Naive thymus-derived CD4-positive, alpha-beta T cell (primary cell): ENCODE measurements at places on chromosomes 11 and 22. TPM values are rescaled to one million over a fixed set of nuclear protein-coding genes. Genes with fewer than 3 reads are reported as not detected.

GRCh38 chr11:13023423-13023822, 14.3 kb downstream of the RASSF10 start:
- H3K36me3 ChIP-seq = no peaks in the 10 kb centered on the region
- H3K27me3 ChIP-seq = no peaks in the 10 kb centered on the region
- no peak overlapping the region for H3K27ac ChIP-seq
- H3K4me3 ChIP-seq = no peak overlapping the region
- DNase-seq = no peak
- H3K4me1 ChIP-seq = no peaks in the 10 kb centered on the region

GRCh38 chr11:119652907-119653659, 75.9 kb downstream of the NECTIN1 start:
- no peaks in the 10 kb centered on the region for H3K36me3 ChIP-seq
- no peaks in the 10 kb centered on the region for H3K4me1 ChIP-seq
- no peaks in the 10 kb centered on the region for H3K27me3 ChIP-seq
- H3K4me3 ChIP-seq = no peak overlapping the region
- no peak overlapping the region for H3K27ac ChIP-seq

The SORL1 gene
- total RNA-seq = 519 TPM

GRCh38 chr22:39292561-39293074, 26.8 kb downstream of the RPL3 start:
- H3K27ac ChIP-seq = no peak overlapping the region
- no peak for DNase-seq
- H3K4me1 ChIP-seq = no peaks in the 10 kb centered on the region

DNA sequence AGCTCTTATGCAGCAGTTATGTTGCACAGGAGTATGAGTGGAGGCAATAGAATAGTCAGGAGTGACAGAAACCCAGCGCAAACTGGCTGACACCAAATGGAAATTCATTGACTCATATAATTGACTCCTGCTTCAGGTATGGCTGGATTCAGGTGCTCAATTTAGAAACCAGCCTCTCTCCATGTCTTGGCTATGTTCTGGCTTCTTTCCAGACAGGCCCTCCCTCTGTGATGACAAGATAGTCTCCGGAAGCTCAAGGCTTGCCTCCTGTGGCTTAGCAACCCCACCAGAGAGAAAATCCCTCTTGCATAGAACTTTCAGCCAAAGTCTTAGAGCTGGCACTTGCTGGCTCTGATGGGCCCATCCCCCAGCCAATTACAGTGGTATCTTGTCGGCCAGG, 28.1 kb upstream of the MN1 start:
- H3K4me3 ChIP-seq = no peak overlapping the region
- no peaks in the 10 kb centered on the region for H3K27me3 ChIP-seq
- H3K27ac ChIP-seq = no peak overlapping the region
- no peaks in the 10 kb centered on the region for H3K36me3 ChIP-seq

The SDHAF2 gene
- 36.1 TPM for total RNA-seq

DNA sequence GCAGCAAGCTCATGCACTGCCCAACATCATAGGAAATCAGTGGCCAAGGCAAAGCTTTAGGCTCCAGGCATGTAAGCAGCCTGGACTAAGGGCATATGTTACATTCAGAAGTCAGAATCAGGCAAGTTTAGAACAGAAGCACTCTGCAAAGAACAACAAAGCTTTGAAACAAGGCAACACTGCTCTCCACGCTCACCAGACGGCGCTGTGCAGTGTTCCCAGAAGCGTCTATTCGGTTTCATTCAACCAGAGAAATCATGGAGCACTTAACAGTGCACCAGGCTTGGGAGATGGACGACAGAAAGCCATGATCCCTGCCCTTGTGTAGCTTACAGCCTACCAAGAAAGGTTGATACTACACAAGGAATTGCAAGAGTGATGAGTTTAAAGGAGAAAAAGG, 555.8 kb downstream of the BUD13 start:
- H3K4me1 ChIP-seq = no peaks in the 10 kb centered on the region
- no peak overlapping the region for H3K27ac ChIP-seq
- H3K36me3 ChIP-seq = no peaks in the 10 kb centered on the region
- no peak overlapping the region for H3K4me3 ChIP-seq
- DNase-seq = no peak

GRCh38 chr22:42076764-42077485, 2.6 kb upstream of the SMDT1 start:
- H3K27ac ChIP-seq = no peak overlapping the region
- no peak overlapping the region for H3K4me3 ChIP-seq
- peaks cover 6% of the 10 kb centered on the region for H3K36me3 ChIP-seq
- DNase-seq = no peak
- H3K27me3 ChIP-seq = no peaks in the 10 kb centered on the region
- peaks cover 10% of the 10 kb centered on the region for H3K4me1 ChIP-seq

GRCh38 chr11:126224647-126225294, 13.2 kb downstream of the FAM118B start:
- H3K27me3 ChIP-seq = no peaks in the 10 kb centered on the region
- no peak for DNase-seq

DNA sequence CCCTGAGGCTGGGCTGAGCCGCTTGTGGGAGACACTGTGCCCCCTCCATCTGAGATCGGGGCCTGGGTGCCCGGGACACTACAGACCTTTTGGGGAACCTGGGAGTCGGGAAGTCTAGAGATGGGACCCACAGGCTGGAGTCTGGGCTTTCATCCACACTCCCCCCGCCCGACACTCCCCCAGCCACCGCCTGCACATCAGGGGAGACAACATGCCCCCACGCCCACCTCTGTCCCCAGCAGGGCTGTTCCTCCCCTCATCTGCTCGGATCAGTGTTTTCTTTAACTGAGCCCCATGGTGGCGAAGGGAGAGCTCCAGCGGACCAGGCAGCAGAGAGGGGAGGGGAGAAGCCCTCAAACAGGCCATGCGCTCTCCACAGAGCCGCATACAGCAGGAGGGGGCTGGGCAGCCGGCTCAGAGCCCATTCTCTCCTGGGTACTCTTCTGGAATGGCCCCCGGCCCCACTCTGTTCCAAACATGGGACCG, 174.7 kb downstream of the IGLL1 start:
- no peak overlapping the region for H3K4me3 ChIP-seq
- no peaks in the 10 kb centered on the region for H3K4me1 ChIP-seq
- no peaks in the 10 kb centered on the region for H3K36me3 ChIP-seq
- no peak for DNase-seq
- no peaks in the 10 kb centered on the region for H3K27me3 ChIP-seq

- no peak for DNase-seq
- no peaks in the 10 kb centered on the region for H3K27me3 ChIP-seq
- H3K27ac ChIP-seq = no peak overlapping the region
Measured at GRCh38 chr11:77038825-77039326, 4.7 kb downstream of the B3GNT6 start.

The MRGPRX3 gene
- not detected for total RNA-seq

DNA sequence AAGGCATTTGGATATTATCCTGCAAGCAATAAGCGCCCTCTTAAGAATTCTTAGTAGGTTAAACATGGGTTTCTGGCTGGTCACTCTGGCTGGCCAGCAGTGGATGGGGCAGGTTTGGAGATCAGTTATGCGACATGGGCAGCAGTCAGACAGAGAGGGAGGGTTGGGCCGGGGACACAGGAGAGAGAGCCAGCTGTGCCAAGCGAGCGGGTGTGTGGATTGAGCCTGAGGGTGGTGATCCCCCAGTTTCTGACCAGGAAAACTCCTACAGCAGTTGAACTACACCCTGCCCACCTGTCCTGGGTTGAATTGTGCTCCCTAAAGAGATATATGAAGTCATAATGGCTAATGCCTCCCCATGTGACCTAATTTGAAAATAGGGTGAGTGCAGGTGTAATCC, 671.2 kb downstream of the TBC1D22A start:
- no peak overlapping the region for H3K27ac ChIP-seq
- H3K4me1 ChIP-seq = no peaks in the 10 kb centered on the region
- no peak overlapping the region for H3K4me3 ChIP-seq
- no peaks in the 10 kb centered on the region for H3K36me3 ChIP-seq
- no peaks in the 10 kb centered on the region for H3K27me3 ChIP-seq
- no peak for DNase-seq

GRCh38 chr11:73384872-73385689, 8.9 kb downstream of the RELT start:
- H3K27me3 ChIP-seq = no peaks in the 10 kb centered on the region
- H3K4me3 ChIP-seq = no peak overlapping the region
- no peaks in the 10 kb centered on the region for H3K36me3 ChIP-seq
- no peaks in the 10 kb centered on the region for H3K4me1 ChIP-seq

DNA sequence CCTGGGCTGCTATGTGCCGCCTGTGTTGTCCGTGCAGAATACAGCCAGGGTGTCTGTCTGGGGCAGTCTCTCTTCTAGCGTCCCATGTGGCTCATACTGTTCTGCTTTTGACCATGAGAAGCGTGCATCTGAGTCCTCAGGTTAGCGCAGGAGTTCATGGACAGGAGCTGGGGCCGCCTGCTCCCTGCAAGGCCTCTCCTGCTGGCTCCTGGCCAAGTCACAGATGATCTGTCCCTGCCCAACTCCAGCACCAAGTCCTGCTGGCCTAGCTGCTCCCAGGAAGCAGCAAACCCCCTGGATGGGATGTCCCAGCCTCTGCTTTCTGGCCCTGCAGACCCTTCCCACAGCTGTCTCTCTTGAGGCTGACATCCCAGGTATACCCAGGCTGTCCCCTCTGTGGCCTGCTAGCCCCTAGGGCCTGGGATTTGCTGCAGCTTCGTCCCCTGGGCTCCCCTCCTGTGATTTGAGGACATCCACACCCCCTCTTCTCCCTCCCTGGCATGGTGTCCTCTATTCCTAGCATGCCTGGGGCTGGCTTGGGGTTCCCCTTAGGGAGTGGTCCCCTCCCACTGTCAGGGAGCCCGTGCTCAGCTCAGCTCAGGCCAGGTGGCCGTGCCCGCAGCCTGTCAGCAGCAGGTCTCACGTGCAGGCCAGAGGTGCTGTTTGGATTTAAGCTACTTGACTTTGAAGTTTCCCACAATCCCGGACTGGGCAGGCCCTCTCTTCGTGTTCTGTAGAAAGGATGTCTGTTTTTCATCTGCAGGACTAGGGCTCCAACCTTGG, 17.8 kb downstream of the PRR5 start:
- H3K27me3 ChIP-seq = no peaks in the 10 kb centered on the region
- DNase-seq = no peak
- H3K4me3 ChIP-seq = no peak overlapping the region
- no peaks in the 10 kb centered on the region for H3K36me3 ChIP-seq

DNA sequence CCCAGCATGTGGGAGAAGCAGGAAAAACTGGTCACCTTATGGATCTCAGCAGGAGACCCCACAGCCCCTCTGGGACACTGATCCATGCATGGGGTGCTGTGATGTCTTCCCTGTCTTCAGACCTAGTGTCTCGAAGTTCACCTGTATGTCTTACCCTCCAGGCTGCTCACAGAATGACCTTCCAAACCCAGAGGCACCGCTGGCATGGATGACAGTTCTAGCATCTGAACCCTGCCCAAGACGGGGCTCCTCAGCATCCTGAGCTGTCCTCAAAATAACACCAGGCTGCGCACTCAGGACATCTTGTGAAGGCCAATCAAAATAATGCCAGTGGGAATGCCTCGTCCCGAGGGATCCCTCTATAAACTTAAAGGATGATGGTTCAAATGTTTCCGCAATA, 824.9 kb downstream of the TBC1D22A start:
- no peaks in the 10 kb centered on the region for H3K36me3 ChIP-seq
- H3K27ac ChIP-seq = no peak overlapping the region
- no peaks in the 10 kb centered on the region for H3K4me1 ChIP-seq
- H3K4me3 ChIP-seq = no peak overlapping the region
- no peak for DNase-seq

DNA sequence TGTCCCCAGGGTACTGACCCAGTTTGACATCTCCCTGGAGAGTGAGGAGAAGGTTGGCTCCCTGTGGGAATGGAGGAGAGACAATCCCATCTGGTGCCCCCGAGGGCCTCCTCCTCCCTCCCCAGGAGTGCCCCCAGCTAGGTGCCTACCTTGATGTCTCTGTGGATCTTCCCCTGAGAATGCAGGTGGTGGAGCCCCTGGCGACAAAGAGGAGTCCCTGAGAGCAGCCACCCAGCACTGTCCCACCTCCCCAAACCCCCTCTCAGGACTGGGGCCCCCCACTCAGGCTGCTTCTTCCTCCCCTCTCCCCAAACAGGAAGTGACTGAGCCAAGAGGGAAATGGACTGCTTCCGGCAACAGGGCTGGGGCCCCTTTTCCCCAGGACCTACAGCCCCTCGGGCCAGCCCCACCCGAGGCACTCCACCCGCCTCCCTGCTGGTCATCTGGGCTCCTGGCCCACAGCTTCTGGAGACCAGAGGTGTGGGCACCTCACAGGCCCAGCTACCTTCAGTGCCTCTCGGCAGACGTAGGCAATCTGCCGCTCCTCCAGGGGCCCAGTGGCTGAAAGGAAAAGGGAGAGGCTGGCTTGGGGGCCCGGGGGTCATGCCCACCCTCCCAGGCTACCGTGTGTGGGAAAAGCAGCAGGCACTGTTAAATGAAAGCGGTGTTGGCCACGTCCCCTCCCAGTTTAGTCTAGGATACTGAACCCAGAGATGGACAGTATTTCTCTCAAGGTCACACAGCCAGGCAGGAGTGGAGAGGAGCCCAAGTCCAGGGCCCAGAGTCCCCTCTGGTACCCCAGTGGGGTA, 1.2 kb downstream of the MAP4K2 start:
- peaks cover 71% of the 10 kb centered on the region for H3K36me3 ChIP-seq
- peaks cover 23% of the 10 kb centered on the region for H3K4me1 ChIP-seq
- peak overlapping the region; percentile 63 for H3K4me3 ChIP-seq
- no peaks in the 10 kb centered on the region for H3K27me3 ChIP-seq

GRCh38 chr11:67268962-67269268, 2.6 kb downstream of the GRK2 start:
- no peaks in the 10 kb centered on the region for H3K27me3 ChIP-seq
- peak overlapping the region; percentile 94 for H3K4me3 ChIP-seq
- DNase-seq = no peak

DNA sequence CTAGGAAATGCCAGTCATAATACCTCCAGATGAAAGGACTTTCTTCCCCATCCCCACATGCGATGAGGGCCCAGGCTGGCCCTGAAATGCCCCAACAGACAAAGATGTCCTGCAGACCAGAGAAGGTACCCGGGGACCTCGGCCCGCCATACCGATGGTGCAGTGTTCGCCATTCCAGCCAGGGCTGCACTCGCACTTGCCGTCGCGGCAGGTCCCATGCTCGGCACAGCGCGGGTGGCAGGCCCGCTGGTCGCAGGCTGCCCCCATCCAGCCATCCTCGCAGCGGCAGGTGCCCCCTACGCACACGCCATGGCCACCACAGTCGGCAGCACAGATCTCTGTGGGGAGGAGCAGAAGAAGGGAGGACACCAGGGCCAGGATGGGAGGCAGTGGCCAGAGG, 212.1 kb upstream of the NARS2 start:
- no peaks in the 10 kb centered on the region for H3K4me1 ChIP-seq
- DNase-seq = no peak
- H3K36me3 ChIP-seq = no peaks in the 10 kb centered on the region
- no peak overlapping the region for H3K27ac ChIP-seq
